ENCODE measurements at places on chromosomes 2 and 18.

GRCh38 chr18:79071037-79071436 lies 1.8 kb downstream of the ATP9B start:
- no peak overlapping the region for H3K27ac ChIP-seq
- DNase-seq = no peak
- peaks cover 11% of the 10 kb centered on the region for H3K4me1 ChIP-seq
- no peak overlapping the region for H3K4me3 ChIP-seq

GRCh38 chr2:238160206-238161129 lies 1.7 kb downstream of the ERFE start:
- DNase-seq = no peak
- H3K36me3 ChIP-seq = no peaks in the 10 kb centered on the region
- no peak overlapping the region for H3K4me3 ChIP-seq

DNA sequence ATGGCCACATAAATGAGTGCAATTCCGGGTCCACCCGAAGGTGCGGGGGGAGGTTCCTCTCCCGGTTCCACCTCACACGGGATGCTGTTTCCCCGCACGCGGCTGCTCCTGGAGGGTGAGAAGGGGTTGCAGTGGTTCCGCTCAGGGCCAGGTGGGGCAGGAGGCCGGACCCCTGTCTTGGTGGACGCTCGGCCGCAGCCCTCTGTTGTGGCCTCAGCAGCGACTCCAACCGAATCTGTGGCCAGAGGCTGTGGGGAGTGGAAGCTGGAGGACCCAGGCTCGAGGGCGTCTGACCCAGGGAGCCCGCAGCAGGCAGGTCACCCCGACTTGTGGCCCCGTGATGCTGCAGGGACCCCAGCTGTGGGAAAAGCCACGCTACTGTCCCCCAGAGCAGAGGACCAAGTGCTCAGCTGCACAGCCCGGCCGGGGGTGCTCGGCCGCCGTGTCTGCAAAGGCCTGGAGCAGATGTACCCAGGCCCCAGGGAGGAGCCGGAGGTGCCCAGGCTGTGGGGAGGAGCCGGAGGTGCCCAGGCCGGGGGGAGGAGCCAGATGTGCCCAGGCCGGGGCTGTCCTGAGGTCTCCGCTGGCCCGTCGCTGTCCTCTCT lies 83.9 kb downstream of the RTP5 start:
- DNase-seq = no peak
- H3K27me3 ChIP-seq = no peaks in the 10 kb centered on the region
- H3K4me1 ChIP-seq = peaks cover 9% of the 10 kb centered on the region
- H3K27ac ChIP-seq = no peak overlapping the region

GRCh38 chr2:136393514-136393913 lies 275.6 kb upstream of the CXCR4 start:
- H3K4me1 ChIP-seq = no peaks in the 10 kb centered on the region
- peak; percentile 12 for DNase-seq
- no peak overlapping the region for H3K4me3 ChIP-seq
- H3K27ac ChIP-seq = no peak overlapping the region
- H3K27me3 ChIP-seq = no peaks in the 10 kb centered on the region

DNA sequence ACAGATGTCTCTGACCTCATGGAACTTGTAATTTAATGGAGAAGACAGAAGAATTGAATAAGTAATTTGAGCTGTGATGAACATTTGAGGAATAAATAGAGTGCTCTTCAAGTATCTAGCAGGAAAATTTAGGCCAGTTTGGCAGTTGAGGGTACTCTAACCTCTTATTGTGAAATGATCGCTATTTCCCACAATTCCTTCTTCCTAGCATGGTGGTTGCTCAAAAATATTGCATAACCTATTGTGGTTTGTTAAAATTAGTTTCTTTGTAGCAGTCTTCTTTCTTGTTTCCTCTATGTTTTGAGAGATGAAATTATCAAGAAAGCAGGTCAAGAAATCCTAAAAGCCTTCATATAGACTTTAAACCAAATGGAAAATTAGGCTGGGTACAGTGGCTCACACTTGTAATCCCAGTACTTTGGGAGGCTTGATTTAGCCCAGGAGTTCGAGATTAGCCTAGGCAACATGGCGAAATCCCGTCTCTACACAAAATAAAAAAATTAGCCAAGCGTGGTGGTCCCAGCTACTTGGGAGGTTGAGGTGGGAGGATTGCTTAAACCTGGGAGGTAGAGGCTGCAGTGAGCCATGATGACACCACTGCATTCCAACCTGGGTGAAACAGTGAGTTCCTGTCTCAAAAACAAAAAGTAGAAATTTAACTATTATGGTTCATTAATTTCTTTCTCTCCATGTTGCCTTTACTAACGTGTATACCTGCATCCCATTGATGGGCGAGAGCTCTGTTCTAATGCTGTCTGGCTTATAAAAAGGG lies 58.7 kb downstream of the RBKS start:
- H3K4me3 ChIP-seq = no peak overlapping the region
- H3K36me3 ChIP-seq = no peaks in the 10 kb centered on the region
- no peaks in the 10 kb centered on the region for H3K4me1 ChIP-seq
- no peak overlapping the region for H3K27ac ChIP-seq
- no peak for DNase-seq
- no peaks in the 10 kb centered on the region for H3K27me3 ChIP-seq
